ENCODE measurements at places on chromosomes 2 and 18. TPM values are rescaled to one million over a fixed set of nuclear protein-coding genes. Genes with fewer than 3 reads are reported as not detected.

GRCh38 chr18:58645398-58645797, 16.5 kb upstream of the ALPK2 start:
- no peak for DNase-seq

Gene AGXT
- not detected for total RNA-seq

- no peak for DNase-seq
These were observed 249.8 kb upstream of the ATP5MC3 start for GRCh38 chr2:175431101-175431946.

GRCh38 chr2:143937723-143938350, 582.1 kb downstream of the ZEB2 start:
- no peak for DNase-seq

DNA sequence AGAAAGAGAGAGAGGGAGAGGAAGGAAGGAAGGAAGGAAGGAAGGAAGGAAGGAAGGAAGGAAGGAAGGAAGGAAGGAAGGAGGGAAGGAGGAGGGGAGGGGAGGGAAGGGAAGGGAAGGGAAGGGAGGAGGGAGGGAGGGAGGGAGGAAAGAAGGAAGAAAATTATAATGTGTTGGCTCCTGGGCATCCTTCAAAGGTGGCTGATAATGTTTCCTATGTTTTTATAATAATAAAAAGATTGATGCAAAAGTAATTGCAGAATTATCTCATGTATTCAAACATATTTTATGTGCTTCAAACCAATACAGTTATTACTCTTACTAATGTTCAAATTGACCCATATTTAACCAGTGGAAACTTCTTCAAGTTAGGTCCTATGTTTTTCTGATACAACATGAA, 260.9 kb downstream of the LNPK start:
- no peak for DNase-seq

DNA sequence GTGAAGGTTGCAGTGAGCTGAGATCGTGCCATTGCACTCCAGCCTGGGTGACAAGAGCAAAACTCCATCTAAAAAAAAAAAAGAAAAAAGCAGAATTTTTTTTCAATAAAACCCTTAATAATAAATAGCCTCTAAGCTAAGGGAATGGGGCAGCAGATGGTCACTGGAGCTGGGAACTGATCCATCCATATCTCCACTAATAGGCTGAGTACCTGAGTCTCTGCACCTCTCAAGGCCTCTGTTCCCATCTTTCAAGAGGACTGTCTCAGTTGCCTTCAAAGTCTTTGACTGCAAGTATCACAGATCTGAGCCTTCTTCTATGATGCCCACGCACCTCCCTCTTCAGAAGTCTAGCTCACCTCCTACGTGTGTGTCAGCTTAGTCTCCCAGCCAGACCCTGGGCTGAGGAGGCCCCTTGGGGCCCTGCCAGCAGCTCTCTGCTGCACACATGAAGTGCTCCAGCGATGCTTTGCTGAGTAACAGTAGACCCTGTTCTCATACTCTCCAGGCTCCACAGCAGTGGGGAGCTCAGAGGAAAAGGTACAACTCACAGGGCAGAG, 32.9 kb downstream of the ST8SIA5 start:
- peak; percentile 87 for DNase-seq

- DNase-seq = no peak
These were observed 36.2 kb downstream of the DIPK1C start for GRCh38 chr18:74420926-74421325.

GRCh38 chr2:31014516-31014915, 123.7 kb downstream of the GALNT14 start:
- no peak for DNase-seq
